ENCODE measurements at places on chromosomes 1 and 21.

DNA sequence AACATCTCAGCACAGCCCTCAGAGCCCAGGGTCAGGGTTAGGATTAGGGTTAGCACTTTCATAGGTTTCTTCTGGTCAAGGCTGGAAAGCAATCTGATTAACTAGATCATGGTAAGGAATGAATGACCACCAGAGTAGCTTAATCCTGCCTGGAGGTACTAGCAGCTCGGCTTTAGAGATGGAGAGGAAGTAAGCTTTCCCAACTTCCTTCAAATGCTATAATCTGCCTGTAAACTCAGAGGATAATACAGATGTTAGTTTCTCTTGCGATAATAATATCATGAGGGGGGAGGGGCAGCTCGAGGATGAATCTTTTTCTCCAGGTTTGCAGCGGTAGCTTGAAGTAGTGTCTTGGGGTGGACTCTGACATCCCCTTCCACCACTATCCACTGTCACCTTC lies 194.9 kb downstream of the HIVEP3 start:
- DNase-seq, result no peak

GRCh38 chr1:178500936-178501554 lies 4.3 kb upstream of the CLEC20A start:
- no peak for DNase-seq

DNA sequence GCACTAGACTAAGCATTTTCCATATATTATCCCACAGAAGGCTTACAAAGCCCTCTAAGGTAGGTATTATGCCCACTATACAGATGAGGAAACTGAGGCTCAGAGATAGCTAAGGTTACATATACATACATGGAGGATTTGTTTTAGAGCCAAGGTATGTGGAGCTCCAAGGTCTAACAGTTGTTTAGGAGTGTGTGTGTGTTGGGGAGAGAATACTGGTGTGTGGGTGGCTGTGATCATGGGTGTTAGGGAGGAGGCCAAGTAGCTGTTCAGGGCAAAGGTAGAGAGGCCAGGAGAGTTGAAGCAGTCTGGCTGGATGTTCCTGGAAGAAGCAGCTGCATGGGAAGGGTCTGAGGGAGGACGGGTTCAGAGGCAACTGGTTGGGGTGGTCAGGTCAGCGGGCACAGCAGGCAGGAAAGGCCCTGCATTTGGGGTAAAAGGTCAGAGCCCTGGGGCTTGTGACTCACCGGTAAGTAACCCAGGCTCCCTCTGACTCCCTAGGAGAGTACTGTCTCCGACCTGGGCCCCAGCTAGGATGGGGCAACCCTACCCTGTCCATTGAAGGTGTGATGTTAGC lies 5.1 kb upstream of the LDLRAP1 start:
- no peak for DNase-seq

DNA sequence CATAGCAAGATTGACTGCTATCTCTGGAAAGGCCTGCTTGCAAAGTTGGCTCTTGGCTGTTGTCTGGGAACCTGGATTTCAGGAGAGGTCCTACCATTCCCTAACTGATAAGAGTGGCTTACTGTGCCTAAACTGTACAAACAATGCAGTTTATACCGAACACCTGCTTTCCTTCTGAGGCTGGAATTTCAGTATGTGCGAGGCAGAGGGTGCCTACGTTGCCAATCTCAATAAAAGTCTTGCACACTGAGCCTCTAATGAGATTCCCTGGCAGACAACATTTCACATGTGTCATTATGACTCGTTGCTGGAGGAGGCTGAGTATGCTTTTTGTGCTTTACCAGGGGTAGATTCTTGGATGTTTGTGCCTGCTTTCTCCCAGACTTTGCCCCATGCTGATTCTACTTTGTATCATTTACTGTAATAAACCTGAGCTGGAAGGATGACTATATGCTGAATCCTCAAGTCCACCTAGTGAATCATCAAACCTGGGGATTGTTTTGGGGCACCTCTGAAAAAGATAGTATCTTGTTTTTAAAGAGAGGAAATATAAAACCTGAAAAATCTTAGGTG lies 58.9 kb upstream of the GNG4 start:
- no peak for DNase-seq

All from activated CD8-positive, alpha-beta memory T cell treated with anti-CD3 and anti-CD28 coated beads for 4 hours (primary cell).